A549 treated with dexamethasone at 1 μM for 4 hours (cell line): ENCODE measurements at places on chromosomes 2 and 18. TPM values are rescaled to one million over a fixed set of nuclear protein-coding genes. Genes with fewer than 3 reads are reported as not detected.

The LOXHD1 gene
- not detected in 5 replicates for total RNA-seq

The IL36G gene
- not detected in 5 replicates for total RNA-seq

The ACOXL gene
- total RNA-seq = not detected in 5 replicates

The STARD6 gene
- total RNA-seq = 0.21 TPM in 1 of 5 replicates, not detected in the others

The PROM2 gene
- total RNA-seq = 0.02 TPM in 2 of 5 replicates, not detected in the others

The CHRND gene
- total RNA-seq = 0.07 to 0.09 TPM in 2 of 5 replicates, not detected in the others

The NLRC4 gene
- 0.04 to 0.11 TPM (median 0.08 TPM) in 5 replicates for total RNA-seq

The MC4R gene
- not detected in 5 replicates for total RNA-seq

The OR6B2 gene
- not detected in 5 replicates for total RNA-seq

The RGPD3 gene
- total RNA-seq = 0.14 to 0.25 TPM (median 0.16 TPM) in 5 replicates
